ENCODE measurements at places on chromosomes 2 and 18.

GRCh38 chr2:36528766-36529392 lies 69.1 kb downstream of the FEZ2 start:
- DNase-seq: no peak

DNA sequence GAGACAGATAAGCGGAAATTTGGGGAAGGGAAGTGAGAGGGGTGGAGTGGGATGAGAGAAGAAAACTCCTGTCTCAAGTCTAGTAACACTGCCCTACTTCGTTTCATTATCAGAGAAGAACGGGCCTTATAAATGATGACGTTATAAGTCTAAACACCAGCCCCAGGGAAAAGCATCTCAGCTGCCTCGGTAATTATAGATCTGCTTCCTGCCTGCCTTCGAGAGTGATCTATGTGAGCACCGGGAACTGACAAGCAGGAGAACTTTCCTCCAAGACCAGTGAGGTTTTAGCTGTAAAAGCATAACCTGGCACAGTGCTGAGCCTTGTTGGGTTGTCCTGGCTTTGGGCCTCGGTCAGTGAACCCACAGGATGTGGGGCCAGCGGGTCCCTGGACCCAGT lies 227.9 kb upstream of the SIX2 start:
- no peak for DNase-seq

GRCh38 chr2:63000801-63001200 lies 49.8 kb upstream of the OTX1 start:
- DNase-seq: no peak

DNA sequence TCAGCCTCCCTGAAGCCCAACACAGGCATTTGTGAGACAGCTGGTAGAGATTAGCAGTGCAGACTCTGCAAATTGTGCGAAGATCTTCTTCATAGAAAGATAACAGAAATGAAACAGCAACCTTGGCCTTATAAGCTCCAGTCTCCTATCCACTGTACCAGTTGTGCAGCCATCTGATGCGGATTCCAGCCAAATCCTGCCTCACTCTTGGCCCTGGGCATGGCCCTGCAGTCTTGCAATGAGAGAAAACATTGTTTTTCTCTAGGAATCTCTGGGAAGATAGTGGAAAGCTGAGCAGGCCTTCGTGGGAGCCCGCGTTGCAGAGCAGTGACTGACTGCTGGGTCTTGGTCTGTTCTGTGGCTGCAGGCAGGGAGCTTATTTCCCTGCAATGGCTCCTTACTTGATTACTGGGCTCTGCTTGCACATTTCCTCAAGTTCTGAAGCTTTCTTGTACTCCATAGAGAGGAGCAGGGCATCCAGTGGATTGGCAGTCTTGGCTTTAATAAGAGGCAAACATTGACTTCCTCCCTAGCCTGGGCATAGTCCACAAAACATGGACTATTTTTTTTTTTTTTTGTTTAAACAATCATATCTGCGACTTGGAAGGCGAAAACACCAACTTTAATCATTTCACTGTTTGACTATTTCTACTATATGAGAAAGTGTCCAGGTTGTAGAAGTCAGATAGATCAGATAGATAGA lies 193.0 kb downstream of the ACTR3 start:
- DNase-seq: no peak

GRCh38 chr2:127820080-127820668 lies 9.2 kb upstream of the WDR33 start:
- DNase-seq: no peak

- no peak for DNase-seq
Observed at GRCh38 chr2:205685314-205686055, 3.2 kb downstream of the NRP2 start.
